Activated naive CD4-positive, alpha-beta T cell treated with anti-CD3 and anti-CD28 coated beads for 36 hours (primary cell): ENCODE measurements at places on chromosomes 2 and 18.

GRCh38 chr18:70160073-70160678, 45.3 kb downstream of the RTTN start:
- DNase-seq: no peak
- H3K4me3 ChIP-seq: no peak overlapping the region
- H3K27me3 ChIP-seq: no peaks in the 10 kb centered on the region
- peaks cover 63% of the 10 kb centered on the region for H3K36me3 ChIP-seq

DNA sequence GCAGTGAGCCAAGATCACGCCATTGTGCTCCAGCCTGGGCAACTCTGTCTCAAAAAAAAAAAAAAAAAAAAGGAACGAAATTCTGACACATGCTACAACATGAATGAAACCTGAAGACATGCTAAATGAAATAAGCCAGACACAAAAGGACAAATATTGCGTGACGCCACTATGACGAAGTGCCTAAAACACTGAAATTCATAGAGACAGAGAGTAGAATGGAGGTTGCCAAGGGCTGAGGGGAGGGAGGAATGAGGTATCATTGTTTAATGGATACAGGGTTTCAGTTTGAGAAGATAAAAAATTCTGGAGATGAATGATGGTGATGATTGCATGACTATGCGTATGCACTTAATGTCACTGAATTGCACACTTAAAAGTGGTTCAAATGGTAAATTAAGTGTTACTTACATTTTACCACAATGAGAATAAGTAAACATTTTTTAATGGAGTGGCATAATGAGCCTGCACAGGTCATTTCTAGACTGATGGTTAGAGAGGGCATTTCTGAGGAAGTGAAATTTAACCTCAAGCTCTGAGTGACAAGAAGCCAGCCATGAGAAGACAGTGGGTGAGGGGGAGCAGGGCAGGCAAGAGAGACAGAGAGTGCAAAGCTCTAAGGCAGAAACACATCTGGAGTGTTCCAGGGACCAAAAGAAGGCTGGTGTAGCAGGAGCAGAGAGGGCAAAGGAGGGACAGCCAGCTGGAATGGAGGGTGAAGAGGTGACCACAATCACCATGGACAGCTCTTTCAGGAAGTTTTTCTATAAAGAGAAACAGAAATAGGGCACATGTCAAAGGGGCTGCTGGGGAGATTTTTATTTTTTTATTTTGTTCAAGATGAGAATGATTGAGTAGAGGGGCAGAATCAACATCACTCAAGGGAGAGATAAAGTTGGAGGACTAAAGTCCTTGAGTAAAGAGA, 20.6 kb upstream of the EXOC6B start:
- no peaks in the 10 kb centered on the region for H3K36me3 ChIP-seq
- H3K4me1 ChIP-seq: no peaks in the 10 kb centered on the region
- no peak for DNase-seq
- no peak overlapping the region for H3K4me3 ChIP-seq

DNA sequence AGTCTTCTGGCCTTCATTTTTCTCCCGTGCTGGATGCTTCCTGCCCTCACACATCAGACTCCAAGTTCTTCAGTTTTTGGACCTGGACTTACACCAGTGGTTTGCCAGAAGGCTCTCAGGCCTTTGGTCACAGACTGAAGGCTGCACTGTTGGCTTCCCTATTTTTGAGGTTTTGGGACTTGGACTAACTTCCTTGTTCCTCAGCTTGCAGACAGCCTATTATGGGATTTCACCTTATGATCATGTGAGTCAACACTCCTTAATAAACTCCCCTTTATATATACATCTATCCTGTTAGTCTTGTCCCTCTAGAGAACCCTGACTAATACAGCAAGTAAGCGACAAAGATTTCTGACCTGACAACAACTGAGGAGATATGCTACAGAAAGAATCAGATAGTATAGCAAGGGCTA, 7.2 kb downstream of the CDC42EP3 start:
- H3K27me3 ChIP-seq: no peaks in the 10 kb centered on the region
- DNase-seq: no peak
- H3K4me3 ChIP-seq: no peak overlapping the region
- H3K36me3 ChIP-seq: peaks cover 11% of the 10 kb centered on the region
- H3K4me1 ChIP-seq: peaks cover 41% of the 10 kb centered on the region

- H3K27me3 ChIP-seq: peaks cover 3% of the 10 kb centered on the region
- no peaks in the 10 kb centered on the region for H3K4me1 ChIP-seq
- no peak overlapping the region for H3K4me3 ChIP-seq
- no peaks in the 10 kb centered on the region for H3K36me3 ChIP-seq
Observed at GRCh38 chr2:48982887-48983435, 171.4 kb downstream of the FSHR start.

GRCh38 chr18:11518788-11519685, 90.4 kb upstream of the SLC35G4 start:
- no peaks in the 10 kb centered on the region for H3K4me1 ChIP-seq
- H3K4me3 ChIP-seq: no peak overlapping the region
- peak; percentile 69 for DNase-seq

GRCh38 chr18:13019301-13019700, 28.1 kb downstream of the CEP192 start:
- H3K4me3 ChIP-seq: no peak overlapping the region
- H3K4me1 ChIP-seq: peaks cover 10% of the 10 kb centered on the region
- peaks cover 70% of the 10 kb centered on the region for H3K36me3 ChIP-seq
- no peak overlapping the region for H3K27ac ChIP-seq

DNA sequence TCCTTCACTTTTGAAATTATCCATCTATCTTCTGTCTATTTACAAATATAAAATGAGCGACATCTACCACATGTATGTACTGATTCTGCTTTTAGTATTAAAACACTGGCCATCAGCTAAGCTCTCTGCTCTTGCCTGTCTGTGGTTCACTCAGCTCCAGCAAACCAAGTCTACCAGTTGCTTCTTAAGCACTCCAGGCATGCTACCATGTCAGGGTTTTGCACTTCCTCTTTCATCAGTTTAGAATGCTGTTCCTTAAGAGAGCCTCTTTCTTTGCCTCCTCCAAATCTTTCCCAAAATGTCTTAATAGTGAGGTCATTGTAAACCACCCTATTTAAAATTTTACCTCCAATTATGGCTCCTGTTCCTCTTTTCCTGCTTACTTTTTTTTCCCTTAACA, 59.5 kb downstream of the SCN3A start:
- H3K27me3 ChIP-seq: no peaks in the 10 kb centered on the region
- no peak for DNase-seq
- H3K36me3 ChIP-seq: no peaks in the 10 kb centered on the region
- no peak overlapping the region for H3K27ac ChIP-seq

GRCh38 chr2:231001921-231002320, 6.0 kb downstream of the SPATA3 start:
- no peak overlapping the region for H3K4me3 ChIP-seq
- H3K27me3 ChIP-seq: peaks cover 31% of the 10 kb centered on the region
- DNase-seq: no peak
- H3K36me3 ChIP-seq: no peaks in the 10 kb centered on the region
- no peaks in the 10 kb centered on the region for H3K4me1 ChIP-seq
- H3K27ac ChIP-seq: no peak overlapping the region

DNA sequence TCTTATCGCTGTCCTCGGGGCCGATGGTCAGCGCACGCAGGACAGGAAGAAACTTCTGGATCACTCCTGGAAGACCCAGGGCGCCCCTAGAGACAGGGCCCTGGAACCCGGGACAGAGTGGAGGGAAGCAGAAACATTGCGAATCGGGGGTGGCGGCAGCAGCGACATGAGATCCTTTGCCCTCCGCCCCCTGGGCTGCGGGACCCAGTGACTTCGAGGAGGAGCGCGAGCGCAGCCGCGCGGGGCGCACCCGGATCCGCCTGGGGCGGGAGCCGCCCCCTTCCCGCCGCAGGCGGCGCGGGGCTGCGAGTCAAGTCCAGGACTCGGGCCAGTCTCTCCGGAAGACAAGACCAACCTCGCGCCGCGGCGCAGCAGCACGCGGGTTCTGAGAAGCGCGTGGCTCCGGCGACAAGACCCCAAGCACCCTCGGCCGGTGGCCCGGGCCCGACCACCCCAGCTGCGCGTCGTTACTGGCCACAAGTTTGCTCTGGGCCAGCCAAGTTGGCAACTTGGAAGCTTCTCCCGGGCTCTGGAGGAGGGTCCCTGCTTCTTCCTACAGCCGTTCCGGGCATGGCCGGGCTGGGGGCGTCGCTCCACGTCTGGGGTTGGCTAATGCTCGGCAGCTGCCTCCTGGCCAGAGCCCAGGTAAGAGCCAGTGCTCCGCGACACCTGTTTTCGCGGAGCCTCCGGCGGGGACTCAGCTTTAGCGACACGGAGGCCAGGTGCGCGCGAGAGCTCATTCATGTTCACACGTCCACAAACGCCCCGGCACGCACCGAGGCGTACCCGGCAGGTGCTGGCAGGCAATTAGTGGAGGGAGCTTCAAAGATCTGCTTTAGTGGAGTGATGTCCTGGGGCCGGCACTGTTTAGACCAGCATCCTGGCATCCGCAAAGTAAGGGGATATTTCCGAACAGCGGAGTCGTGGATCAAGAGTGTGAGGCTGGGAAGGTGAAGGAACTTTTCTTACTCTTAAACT, at the start of gene PTH2R:
PTH2R (plus strand) TSS at position 319 of the 978 bp plus-strand sequence; CDS start at position 571, 252 bp downstream.
- H3K4me1 ChIP-seq: peaks cover 10% of the 10 kb centered on the region
- H3K36me3 ChIP-seq: no peaks in the 10 kb centered on the region
- H3K27me3 ChIP-seq: peaks cover 41% of the 10 kb centered on the region
- H3K27ac ChIP-seq: no peak within 1 kb of the TSS
- no peak for DNase-seq
